ENCODE measurements at places on chromosomes 7 and 10. TPM values are rescaled to one million over a fixed set of nuclear protein-coding genes. Genes with fewer than 3 reads are reported as not detected.

KMT2E gene
- 132 TPM for total RNA-seq

HTR5A gene
- not detected for total RNA-seq

MYO3A gene
- not detected for total RNA-seq

CUBN gene
- 3.4 TPM for total RNA-seq

CTNNA3 gene
- not detected for total RNA-seq

PRR15 gene
- 2.4 TPM for total RNA-seq

NPC1L1 gene
- not detected for total RNA-seq

NPY4R2 gene
- total RNA-seq, result not detected

CC2D2B gene
- total RNA-seq, result 0.09 TPM

CHCHD3 gene
- 99.7 TPM for total RNA-seq

CDHR3 gene
- 19.6 TPM for total RNA-seq

All from fibroblast of the aortic adventitia (primary cell).